ENCODE measurements at places on chromosomes 4 and X.

DNA sequence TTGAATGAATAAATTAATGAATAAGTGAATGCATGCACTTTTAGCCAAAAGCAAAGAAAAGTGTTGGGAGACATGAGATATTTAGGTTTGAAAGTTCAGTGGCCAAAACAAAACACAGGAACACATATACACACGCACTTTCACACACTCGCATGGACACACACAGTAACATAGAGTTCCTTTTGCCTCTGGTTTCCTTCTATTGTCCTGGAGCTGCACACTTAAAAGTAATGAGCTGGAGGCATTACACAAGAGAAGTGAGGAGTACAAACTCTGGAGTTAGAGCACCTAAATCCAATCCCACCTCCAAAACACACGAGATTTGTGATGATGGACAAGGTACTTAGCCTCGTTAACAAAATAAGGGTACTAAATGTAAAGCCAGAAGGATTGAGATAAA, 18.7 kb downstream of the PPA2 start:
- no peak for DNase-seq

- DNase-seq = no peak
Observed at GRCh38 chr4:72629540-72629939, 60.5 kb upstream of the ADAMTS3 start.

GRCh38 chrX:38881066-38881465, 79.8 kb downstream of the MID1IP1 start:
- DNase-seq = no peak

DNA sequence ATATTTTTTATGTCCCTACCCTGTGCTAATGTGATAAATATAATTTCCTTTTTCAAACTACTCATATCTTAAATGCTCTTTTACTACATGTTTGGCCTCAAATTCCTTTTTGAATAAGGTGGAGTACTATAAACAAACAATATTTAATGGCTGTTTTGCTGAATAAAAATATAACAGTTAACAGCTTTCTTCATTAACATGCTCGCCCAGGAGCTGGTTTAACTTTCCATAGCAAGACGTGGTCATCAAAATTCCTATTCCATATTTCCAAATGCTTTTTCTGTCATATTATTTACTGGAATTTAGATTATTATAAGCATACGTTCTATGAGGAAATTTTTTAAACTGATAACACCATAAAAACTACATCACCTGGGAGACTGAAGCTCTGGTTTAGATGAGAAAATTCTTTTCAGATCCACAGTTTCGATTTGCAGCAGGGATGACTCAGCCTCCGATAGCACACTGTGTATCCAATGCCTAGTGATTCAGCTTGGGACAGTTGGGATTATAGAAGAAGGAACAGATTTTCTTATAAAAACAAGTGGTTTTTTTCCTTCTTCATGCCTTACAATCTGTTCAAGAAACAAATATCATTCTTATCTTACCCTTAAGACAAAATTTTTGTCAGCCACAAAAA, 129.1 kb downstream of the FBXO8 start:
- DNase-seq = peak; percentile 81

GRCh38 chr4:156018383-156018782, 64.7 kb upstream of the CTSO start:
- DNase-seq = no peak

DNA sequence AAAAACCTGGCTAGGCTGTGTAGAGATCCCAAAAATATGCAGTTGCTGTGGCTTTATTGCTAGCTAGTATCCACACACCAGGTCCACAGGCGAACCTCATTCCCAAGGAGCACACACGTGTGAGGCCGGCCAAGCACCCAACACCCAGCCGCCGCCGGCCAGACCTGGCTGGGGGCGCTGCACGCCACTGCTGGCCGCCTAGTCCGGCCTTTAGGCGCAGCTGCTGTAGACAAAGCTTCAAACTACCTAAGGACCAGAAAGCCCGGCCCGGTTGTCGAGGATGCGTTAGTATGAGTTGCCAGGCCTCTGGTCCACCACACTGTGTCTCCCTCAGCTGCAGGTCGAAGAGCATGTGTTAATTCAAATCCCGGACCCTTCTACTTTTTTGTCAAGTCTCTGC, 3.1 kb downstream of the POU3F4 start:
- no peak for DNase-seq

DNA sequence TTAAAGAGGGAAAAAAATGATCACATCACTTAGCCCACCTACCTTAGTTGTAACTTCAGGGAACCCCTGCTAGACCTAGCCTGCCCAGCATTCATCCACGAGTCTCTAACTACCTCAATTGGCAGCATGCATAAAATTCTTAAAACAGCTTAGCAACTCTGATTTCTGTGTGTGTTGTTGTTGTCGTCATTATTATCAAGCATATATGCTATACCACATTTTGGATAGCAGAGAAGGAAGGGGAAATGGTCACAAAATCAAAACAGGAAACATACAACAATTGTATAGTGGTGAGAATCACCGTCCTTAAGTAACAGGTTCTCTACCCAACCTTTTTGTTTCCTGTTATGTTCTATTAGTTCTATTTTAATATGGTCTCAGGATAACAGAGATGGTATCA, 2.7 kb upstream of the ACOT9 start:
- no peak for DNase-seq

Data from brain microvascular endothelial cell (primary cell).